Myocyte (in vitro differentiated cells): ENCODE measurements at places on chromosomes 11 and 22. TPM values are rescaled to one million over a fixed set of nuclear protein-coding genes. Genes with fewer than 3 reads are reported as not detected.
A peak's percentile ranks its signal among the peaks of the same experiment; 100 is the strongest.

DNA sequence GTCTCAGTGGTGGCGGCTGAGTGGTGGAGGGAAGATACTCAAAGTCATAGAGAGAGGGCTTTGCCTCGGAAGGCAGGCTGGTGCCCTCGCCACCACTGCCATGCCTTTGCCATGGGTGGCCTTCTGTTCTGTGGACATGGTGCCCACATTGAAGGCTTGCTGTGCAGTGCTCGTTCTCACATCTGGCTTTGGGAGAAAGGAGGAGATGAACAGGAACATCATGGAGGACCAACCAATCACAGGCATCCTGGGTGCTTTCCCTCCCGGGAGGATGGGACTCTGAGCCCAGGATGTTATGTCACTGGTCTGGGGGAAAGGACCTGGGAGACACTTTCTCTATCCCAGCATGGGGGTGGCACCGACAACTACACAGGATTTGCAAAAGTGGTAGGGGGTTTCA is 82.3 kb upstream of the NARS2 start:
- DNase-seq: no peak

- no peak for DNase-seq
Measured at GRCh38 chr11:59302991-59303390, 55.7 kb upstream of the OR5AN1 start.

GRCh38 chr22:30665786-30666185 is 1.9 kb downstream of the DUSP18 start:
- DNase-seq: no peak

- DNase-seq: peak; percentile 83
Measured at GRCh38 chr11:47616726-47617416, 22.7 kb upstream of the C1QTNF4 start.

- DNase-seq: no peak
Measured at GRCh38 chr11:113538451-113539412, 63.5 kb upstream of the DRD2 start.

AIFM3 gene
- total RNA-seq: 0.13 TPM in 1 of 2 replicates, not detected in the other

CD3G gene
- not detected in 2 replicates for total RNA-seq

PHOX2A gene
- total RNA-seq: not detected in 2 replicates
